Activated CD4-positive, alpha-beta memory T cell treated with anti-CD3 and anti-CD28 coated beads, Interleukin-2, amount 10 ng/mL, durations not matched to agents 7 days and 5 days (primary cell): ENCODE measurements at places on chromosomes 11 and 22. TPM values are rescaled to one million over a fixed set of nuclear protein-coding genes. Genes with fewer than 3 reads are reported as not detected.

DNA sequence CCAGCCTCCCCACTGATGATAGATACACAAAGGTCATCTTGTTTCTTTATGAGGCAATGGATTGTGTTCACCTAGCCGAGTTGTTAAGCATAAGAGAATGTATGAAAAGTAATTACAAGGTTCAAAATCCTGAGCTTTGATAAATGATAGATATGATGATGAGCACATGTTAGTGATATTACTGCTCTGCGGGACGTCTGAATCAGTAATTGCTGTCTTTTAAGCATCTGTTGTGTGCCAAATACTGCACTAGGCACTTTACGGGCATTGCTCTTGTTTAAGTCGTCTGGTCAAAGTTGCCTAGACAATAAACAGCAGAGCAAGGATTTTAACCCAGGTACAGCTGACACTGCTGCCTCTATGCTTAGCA is 559 bp upstream of the RNF141 start:
- no peak for DNase-seq
- peaks cover 3% of the 10 kb centered on the region for H3K27me3 ChIP-seq
- peaks cover 15% of the 10 kb centered on the region for H3K4me1 ChIP-seq

DNA sequence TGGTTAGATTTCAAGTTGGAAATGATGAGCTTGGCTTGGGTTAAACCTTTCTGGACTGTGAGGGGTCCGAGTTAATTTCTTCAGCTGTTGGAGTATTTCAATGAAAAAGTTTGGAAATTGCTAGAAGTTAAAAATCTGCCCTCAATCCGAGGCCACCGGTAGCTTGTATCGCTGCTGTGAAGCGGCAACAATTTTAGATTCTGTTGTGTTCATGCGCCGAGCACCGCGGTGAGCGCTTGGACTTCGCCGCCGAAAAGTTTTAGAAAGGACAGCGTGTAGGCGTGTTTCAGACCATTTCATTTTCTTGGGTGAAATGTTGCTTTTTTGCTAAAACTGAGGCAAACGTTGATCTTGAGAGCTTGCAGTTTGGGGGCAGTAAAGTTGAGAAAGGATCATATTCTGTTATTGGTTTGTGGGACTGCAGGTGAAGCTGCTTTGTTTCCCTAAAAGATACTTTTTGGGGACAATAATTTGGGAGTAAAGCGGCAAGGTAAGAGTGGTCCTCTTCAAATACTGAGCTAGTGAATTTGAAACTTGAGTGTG is 928 bp downstream of the FBXO7 start:
- H3K4me3 ChIP-seq = peak overlapping the region; percentile 94
- peaks cover 31% of the 10 kb centered on the region for H3K4me1 ChIP-seq
- DNase-seq = peak; percentile 44
- peak overlapping the region; percentile 83 for H3K27ac ChIP-seq
- peaks cover 13% of the 10 kb centered on the region for H3K36me3 ChIP-seq
- no peaks in the 10 kb centered on the region for H3K27me3 ChIP-seq

DNA sequence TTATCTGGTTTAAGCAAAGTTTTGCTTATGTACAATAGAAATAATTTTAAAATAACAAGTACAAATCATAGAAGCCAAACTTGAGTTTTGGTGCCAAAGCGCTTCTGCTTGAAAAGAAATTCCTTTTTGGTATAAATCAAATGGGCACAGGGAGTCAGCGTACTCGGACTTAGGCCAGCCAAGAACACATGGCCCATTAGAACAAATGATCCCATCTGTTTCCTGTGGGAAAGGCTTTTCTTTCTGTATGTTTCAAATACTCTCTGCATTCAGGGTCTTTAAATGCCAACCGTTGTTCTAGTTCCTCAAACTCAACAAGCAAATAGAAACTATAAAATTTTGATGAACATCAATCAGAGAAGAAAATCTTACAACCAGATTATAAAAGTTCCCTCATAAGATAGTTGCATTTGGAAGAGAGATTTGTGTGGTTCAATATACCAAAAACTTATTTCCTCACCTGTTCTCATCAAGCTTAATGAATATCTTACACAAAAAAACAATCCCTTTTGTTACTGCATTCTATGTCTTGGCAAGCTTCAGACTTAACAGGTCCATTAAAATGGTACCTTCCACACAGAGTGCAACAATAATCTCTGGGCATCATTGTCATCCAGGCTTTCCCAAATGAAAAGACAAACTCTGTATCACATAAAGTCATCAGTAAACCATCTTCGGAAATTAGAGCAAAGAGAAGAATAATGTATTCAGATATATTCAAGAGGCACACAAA is 739.8 kb upstream of the API5 start:
- no peaks in the 10 kb centered on the region for H3K36me3 ChIP-seq
- H3K27me3 ChIP-seq = no peaks in the 10 kb centered on the region
- no peak overlapping the region for H3K4me3 ChIP-seq

DNA sequence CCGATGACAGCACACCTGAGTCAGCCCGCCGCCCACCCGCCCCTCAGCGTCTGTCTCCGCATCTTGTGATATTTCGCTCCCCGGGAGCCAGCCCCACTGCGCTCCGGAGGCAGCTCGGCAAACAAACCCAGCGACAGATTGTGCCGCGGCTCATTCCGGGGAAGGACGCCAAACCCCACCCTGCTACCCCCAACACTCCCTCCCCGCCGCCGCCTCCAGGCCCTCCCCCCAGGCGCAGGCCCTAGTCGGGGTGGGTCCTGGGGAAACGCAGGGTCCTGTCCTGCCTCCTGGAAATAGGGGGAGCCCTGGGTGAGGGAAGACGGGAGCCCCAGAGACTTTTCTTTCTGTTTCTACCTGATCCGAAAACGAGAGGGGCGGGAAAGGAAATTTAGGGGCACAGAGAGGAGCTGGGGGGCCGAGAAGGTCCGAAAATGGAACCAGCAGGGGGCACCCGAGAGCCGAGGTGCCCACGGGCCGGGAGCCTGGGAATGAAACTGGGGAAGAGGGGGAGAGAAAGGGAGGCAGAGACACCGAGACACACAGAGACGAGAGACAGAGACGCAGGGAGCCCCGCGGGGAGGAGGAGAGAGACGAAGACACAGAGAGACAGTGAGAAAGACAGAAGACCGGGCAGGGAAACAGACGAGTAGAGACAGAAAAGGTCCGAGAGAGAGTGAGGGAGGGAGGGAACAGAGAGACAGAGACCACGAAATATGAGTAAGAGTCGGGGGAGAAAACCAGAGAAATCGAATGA is 1.7 kb upstream of the RTN4RL2 start:
- DNase-seq = no peak
- peaks cover 32% of the 10 kb centered on the region for H3K4me1 ChIP-seq
- H3K4me3 ChIP-seq = peak overlapping the region; percentile 70
- peaks cover 49% of the 10 kb centered on the region for H3K27me3 ChIP-seq
- H3K36me3 ChIP-seq = no peaks in the 10 kb centered on the region

DNA sequence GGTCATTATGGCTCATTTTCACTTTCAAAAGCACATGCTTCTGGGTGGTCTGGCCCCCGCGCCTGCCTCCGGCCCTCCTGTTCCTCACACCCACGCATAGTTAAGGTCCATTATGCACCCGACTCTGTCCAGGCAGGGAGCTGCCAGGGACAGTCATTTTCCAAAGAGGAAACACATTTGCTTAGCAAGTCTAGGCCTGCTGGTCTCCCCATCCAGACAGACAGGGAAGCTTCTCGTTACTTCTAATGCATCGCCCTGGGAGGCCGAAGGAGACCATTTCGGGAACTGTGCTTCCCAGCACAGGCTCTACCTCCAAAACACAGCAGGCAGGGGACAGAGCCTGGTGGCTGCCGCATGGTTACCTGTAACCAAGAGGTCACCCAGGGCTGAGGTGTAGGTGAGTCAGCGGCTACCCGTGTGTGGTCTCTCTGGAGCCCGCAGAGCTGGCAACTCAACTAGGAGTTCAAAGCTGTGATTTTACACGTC is 87.1 kb upstream of the SHANK2 start:
- no peaks in the 10 kb centered on the region for H3K36me3 ChIP-seq
- no peak overlapping the region for H3K4me3 ChIP-seq
- H3K27ac ChIP-seq = no peak overlapping the region
- no peaks in the 10 kb centered on the region for H3K27me3 ChIP-seq

- no peak for DNase-seq
- no peaks in the 10 kb centered on the region for H3K27me3 ChIP-seq
- H3K36me3 ChIP-seq = peaks cover 2% of the 10 kb centered on the region
- H3K27ac ChIP-seq = no peak overlapping the region
Measured at GRCh38 chr11:44219830-44220796, 89.8 kb downstream of the ALX4 start.

DNA sequence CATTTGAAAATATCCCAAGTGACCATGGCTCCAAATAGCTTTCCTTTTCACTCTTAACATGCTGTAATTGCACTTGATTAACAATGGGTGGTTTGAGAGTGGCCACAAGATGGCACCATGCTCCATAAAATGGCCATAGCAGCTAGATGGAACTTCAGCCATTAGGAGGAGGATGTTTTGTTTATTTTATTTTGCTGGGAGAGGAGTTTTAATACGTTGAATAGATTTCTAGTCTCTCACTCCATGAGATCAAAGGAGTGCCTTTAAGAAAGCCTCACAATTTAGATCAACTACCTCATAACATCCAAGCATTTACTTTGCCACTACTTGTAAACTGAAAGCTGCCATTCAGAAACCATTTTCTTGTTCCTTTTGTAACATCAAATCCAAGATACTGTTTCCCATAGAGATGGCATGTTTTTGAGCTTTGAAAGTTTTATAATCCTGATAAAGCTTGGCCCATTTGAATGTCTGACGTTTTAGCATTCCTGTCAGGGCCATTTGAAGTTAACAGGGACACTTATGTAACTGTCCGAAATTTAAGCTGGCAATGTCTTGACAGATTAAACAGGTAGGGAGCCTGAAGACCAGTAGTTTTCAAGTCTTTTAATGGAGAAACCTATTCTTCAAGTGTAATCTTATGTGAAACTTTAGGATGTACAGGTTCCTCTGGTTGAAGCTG is 4.7 kb downstream of the FEN1 start:
- H3K4me3 ChIP-seq = no peak overlapping the region
- peaks cover 71% of the 10 kb centered on the region for H3K36me3 ChIP-seq
- H3K4me1 ChIP-seq = peaks cover 57% of the 10 kb centered on the region
- H3K27me3 ChIP-seq = no peaks in the 10 kb centered on the region
- peak overlapping the region; percentile 24 for H3K27ac ChIP-seq
- peak; percentile 81 for DNase-seq

- H3K27ac ChIP-seq = no peak overlapping the region
- no peak overlapping the region for H3K4me3 ChIP-seq
- peaks cover 5% of the 10 kb centered on the region for H3K36me3 ChIP-seq
- H3K27me3 ChIP-seq = no peaks in the 10 kb centered on the region
- H3K4me1 ChIP-seq = peaks cover 26% of the 10 kb centered on the region
Measured at GRCh38 chr22:30751529-30751928, 56.9 kb downstream of the OSBP2 start.

GRCh38 chr11:73493956-73494598 is 103.8 kb downstream of the FAM168A start:
- no peak for DNase-seq
- no peak overlapping the region for H3K4me3 ChIP-seq
- H3K27me3 ChIP-seq = no peaks in the 10 kb centered on the region
- peaks cover 7% of the 10 kb centered on the region for H3K36me3 ChIP-seq

GRCh38 chr11:19194620-19195308 is 7.0 kb downstream of the CSRP3 start:
- H3K27me3 ChIP-seq = peaks cover 1% of the 10 kb centered on the region
- no peak overlapping the region for H3K27ac ChIP-seq
- no peaks in the 10 kb centered on the region for H3K36me3 ChIP-seq
- DNase-seq = no peak

- H3K27me3 ChIP-seq = no peaks in the 10 kb centered on the region
- peaks cover 31% of the 10 kb centered on the region for H3K36me3 ChIP-seq
- DNase-seq = no peak
- peaks cover 42% of the 10 kb centered on the region for H3K4me1 ChIP-seq
- no peak overlapping the region for H3K27ac ChIP-seq
- H3K4me3 ChIP-seq = no peak overlapping the region
Measured at GRCh38 chr11:96172604-96173003, 170.4 kb downstream of the MAML2 start.

DNA sequence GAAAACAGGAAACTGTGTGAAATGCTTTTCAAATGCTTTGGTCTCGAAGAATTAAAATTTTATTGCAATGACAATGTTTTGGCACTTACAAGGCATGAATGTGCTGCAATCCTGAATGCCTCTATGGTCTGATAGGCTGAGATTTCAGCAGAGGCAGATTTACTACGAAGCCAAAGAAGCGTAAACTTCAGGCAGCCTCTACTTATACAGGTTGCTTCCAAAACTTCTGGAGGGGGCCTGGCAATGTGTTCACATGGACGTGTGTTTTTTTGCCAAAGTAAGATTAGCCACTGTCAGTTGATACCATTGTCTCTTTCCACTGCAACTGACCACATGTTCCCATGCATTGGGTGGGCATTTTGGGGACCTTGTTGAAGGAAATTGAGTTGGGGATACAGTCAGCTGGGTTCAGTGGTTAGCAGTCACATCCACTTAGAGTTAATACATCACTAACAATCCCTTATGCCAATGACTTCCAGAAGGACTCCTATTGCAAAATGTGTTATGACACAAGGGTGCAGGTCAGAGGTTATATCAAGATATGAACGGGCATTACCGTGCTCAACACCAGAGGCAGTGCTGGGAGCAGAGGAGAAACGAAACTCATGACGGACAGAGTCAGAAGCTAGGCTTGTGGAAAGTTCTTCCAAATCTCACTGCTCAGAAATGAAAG is 48.8 kb downstream of the ABTB2 start:
- peaks cover 14% of the 10 kb centered on the region for H3K4me1 ChIP-seq
- no peak overlapping the region for H3K4me3 ChIP-seq
- DNase-seq = no peak
- no peak overlapping the region for H3K27ac ChIP-seq
- no peaks in the 10 kb centered on the region for H3K36me3 ChIP-seq
- no peaks in the 10 kb centered on the region for H3K27me3 ChIP-seq

DNA sequence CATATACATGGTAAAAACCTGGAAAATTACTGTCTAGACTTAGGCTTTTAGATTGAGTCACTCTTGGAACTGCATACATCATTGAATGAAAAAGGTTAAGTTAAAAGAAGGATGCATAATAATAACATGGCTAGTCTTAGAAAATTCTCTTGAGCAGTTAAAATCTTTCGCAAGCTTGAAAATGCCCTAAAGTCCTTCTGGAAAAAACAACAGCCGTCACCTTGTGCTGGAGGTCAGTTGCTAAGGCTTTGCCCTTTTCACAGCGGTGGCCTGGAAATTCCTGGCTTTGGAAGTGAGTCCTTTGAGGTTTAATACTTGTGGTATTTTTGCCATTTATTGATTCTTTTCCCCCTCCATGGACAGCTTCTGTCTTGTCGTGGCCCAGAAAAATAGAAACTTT is 17.4 kb upstream of the FBLN1 start:
- H3K27ac ChIP-seq = no peak overlapping the region

Gene SMIM38
- total RNA-seq = 0.18 TPM

Gene HSPB2
- total RNA-seq = not detected

Gene DYNC2H1
- 3.1 TPM for total RNA-seq

Gene MS4A14
- not detected for total RNA-seq

Gene MGAT3
- total RNA-seq = 0.55 TPM

Gene OR51B5
- total RNA-seq = not detected

Gene OR56A5
- total RNA-seq = not detected

Gene NXPE4
- total RNA-seq = not detected

Gene OVOL1
- total RNA-seq = not detected

Gene SCGB1D2
- not detected for total RNA-seq
